Mesenteric fat pad (tissue), 1 donor: ENCODE measurements at places on chromosomes 4 and X.

GRCh38 chrX:71565474-71566041 is 12.7 kb upstream of the GCNA start:
- DNase-seq, result no peak

DNA sequence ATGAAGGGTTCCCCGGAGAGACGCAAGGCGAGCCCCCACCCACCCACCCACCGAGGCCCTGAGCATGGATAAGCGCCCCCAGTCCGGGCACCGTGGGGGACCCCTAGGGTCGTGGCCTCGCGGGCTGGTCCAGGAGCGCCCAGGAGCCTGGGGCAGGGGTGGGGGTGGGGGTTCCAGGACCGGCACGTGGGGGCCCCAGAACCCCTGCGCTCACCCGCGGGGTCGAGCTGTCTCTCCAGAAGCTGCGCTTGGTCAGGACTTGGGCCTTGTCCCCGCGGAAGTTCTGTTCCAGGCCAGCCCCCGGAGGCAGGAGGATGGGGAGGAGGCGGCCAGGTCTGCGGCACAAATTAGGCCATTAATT is 11.2 kb upstream of the SHOX start:
- DNase-seq, result peak; percentile 45

DNA sequence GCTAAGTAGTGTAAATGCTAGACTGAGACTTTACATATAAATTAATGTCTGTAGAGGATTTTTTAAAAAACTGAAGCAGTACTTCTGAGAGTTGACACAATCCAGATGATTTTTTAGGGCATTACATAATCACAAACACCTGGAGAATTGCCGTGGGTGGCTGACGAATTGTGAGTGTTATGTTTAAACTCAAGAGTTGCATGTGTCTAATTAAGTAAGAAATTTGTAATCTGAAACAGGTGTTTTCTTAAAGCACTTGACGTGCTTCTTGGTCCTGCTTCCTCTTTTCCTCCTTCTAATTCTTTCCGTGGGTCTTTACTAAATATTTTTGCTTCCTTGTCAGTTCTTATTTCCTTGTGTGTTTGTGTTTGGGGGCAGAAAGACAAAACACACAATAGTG is 27.8 kb downstream of the PIR start:
- no peak for DNase-seq

- DNase-seq, result peak; percentile 72
Measured at GRCh38 chr4:2786152-2786671, 6.7 kb upstream of the SH3BP2 start.

GRCh38 chr4:155618183-155618838 is 48.3 kb upstream of the GUCY1A1 start:
- DNase-seq, result no peak

DNA sequence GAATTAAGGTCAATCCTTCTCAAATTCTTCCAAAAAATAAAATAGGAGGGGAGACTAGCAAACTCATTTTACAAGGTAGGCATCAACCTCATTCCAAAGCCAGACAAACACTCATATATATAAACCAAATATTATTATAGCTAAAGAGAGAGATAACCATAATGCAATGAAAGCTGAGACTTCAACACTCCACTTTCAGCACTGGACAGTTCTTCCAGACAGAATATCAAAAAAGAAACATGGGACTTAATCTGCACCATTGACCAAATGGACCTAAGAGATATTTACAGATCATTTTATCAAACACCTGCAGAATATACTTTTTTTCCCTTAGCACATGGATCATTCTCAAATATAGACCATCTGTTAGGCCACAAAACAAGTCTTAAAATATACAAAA is 15.5 kb upstream of the EDA2R start:
- no peak for DNase-seq

GRCh38 chr4:83692028-83692427 is 156.1 kb downstream of the GPAT3 start:
- DNase-seq, result no peak

DNA sequence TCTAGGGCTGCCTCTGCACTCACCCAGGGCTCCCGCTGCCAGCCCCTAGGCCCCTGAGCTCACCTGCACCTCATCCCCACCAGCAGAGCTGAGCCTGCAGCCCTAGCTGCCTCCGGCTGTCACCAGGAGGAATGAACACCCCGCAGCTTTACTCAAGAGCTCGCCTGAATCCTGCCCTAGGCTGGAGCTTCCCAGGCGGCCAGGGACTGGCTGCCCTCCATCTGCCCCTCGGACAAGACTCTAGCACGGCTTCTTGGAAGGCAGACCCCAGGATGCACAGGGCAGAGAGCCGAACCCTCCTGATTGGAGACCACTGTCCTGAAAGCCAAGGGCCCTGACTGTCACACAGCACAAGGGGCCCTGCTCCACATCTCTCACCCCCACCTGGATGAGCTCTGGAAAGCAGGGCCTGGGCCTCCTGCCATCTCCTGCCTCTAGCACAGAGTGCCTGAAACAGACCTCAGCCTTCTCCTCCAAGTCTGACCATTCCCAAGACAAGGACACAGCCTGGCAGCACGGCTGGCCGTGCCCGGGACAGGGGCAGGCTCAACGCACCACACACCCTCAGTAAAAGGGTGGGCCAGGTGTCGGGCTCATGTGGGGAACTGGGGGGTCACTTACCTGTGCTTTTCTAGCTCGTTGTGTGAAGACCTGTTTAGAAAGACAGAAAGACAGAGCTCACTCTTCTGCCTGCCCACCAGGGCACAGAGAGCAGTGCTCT is 4.4 kb downstream of the MXD4 start:
- DNase-seq, result peak; percentile 82

- no peak for DNase-seq
Measured at GRCh38 chr4:19304028-19304427, 947.7 kb upstream of the SLIT2 start.

DNA sequence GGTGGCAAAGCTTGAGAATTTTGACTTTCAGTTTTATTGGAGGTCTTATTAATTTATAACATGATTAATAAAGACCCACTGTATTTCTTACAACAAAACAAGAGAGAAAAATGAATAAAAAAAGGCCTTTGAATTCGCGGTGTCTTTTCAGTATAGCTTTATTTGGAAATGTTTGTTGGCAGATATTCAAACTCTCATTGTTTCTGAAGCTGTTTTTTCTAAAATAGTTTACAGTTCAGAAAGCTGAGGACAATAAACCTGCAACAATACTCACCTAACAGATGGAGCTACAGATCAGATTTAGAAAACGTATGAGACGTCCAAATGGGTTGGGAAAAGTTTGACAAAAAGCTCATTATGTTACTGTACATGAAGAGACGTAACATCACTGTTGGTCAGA is 2.4 kb upstream of the SPARCL1 start:
- no peak for DNase-seq

GRCh38 chr4:143281507-143282190 is 55.0 kb upstream of the GAB1 start:
- no peak for DNase-seq
